ENCODE measurements at places on chromosomes 16 and 17.
A peak's percentile ranks its signal among the peaks of the same experiment; 100 is the strongest.

- DNase-seq, result no peak
Measured at GRCh38 chr17:57597531-57598453, 147.3 kb downstream of the CCDC182 start.

DNA sequence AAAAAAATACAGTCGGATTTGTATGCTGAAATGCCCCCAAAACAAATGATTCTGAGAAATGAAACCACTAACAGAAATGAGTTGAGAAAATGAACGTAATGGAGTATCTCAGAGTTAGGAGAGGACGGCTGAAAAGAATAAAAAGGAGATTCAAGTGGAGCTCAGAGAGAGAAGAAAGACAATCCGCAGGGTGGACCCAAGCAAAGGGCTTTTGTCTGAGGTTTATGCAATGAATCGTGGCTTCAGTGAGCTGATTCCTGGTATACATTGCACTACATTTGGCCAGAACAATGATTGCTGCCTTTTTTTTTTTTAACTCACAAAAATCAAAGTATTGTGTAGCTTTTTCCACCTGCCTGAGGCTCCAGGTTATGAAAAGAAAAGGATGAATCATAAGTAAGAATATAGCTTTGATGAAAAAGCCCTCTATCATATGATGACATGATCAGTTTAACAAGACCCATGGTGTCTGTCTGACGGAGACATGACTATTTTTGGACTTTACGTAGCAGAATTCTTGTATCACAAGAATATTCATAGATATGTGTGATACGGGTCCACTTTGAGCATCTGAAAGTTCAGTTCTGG is 4.4 kb upstream of the MED9 start:
- no peak for DNase-seq

DNA sequence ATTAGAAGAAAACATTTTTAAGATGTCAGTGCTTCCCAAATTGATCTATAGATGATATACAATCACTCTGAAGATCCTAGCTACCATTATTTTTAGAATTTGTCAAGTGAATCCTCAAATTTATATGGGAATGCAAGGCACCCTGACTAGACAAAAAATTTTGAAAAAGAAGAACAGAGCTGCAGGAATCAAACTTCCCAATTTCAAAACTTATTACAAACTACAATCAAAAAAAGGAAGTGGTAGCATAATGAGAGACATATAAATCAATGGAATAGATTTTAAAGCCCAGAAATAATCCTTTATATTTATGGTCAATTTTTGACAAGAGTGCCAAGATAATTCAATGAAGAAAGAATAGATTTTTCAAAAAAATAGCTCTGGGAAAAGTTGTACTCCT is 198.3 kb upstream of the KCNJ16 start:
- DNase-seq, result no peak

- no peak for DNase-seq
Measured at GRCh38 chr16:70715055-70715858, 29.4 kb upstream of the MTSS2 start.

GRCh38 chr16:1536601-1537000 is 3.1 kb downstream of the TMEM204 start:
- DNase-seq, result no peak

DNA sequence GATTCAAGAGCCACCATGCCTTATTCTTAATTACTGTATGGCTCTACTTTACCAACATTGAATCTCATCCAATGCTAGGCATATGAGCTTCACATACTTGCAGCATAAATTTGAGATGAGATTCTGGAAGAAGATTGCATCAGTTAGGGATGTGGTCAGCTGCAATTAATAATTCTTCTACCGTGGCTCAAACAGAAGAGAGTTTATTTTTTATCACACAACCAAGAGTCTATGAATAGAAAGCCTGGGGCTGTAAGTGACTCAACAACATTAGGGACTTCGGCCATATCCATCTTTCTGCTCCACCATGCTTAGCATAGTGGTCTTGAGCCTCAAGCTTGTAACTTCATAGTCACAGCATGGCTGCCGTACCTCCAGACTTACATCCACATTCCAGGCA is 179.4 kb upstream of the IRX6 start:
- no peak for DNase-seq

- no peak for DNase-seq
Measured at GRCh38 chr17:45172232-45172540, 10.5 kb downstream of the HEXIM2 start.

DNA sequence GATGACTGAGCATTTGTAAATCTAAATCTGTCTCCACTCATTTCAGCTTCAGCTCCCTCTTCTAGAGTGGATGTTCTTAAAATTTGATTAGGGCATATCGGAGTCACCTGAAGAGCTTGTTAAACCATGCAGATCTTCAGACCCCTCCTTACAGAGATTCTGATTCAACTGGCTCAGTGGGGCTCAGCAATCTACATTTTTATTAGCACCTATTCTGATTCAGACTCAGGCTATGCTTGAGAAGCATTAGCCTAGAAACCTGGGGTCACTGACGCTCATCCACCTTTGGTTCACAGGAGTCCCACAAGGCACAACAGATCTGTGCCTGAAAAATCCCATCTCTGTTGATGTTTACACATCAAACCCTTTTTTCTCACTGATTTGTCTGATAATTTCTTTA is 365.6 kb downstream of the GRIN2A start:
- DNase-seq, result no peak

- DNase-seq, result no peak
Measured at GRCh38 chr17:29255926-29256522, 9.4 kb downstream of the CRYBA1 start.

GRCh38 chr17:27324771-27325339 is 30.9 kb downstream of the WSB1 start:
- no peak for DNase-seq

- no peak for DNase-seq
Measured at GRCh38 chr17:19629449-19629848, 19.1 kb upstream of the ALDH3A2 start.

DNA sequence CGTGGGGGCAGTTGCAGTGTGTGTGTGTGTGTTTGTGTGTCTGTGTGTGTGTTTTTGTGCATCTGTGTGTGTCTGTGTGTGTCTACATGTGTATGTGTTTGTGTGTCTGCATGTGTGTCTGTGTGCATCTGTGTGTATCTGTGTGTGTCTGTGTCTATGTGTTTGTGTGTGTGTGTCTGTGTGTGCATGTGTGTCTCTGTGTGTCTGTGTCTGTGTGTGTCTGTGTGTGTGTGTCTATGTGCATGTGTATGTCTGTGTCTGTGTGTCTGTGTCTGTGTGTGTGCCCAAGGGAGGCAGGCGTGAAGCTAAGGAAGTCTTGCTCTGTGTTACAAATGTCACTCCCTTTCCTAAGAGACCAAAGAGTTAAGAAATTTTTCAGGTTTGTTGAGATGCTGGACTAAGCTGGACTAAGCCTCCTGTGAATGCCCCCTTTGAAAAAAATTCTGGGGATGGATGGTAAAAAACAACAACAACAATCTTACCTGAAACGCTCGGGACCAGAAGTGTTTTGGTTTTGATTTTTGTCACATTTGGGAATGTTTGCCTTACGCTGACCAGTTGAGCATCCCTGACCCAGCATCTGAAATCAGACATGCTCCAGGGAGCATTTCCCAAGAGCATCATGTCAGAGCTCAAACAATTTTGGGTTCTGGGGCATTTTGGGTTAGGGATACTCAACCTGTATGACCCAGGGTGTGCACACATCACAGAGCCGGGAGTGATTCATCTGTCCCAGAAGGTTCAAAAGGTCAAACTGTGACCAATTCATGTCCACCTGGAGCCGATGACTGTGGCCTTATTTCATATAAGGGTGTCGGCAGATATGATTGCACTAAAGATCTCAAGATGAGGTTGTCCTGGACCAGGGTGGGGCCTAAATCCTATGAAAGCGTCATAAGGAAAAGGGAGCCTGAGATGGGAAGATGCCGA is 48.6 kb upstream of the ZNF469 start:
- no peak for DNase-seq

GRCh38 chr17:55652114-55652823 is 70.4 kb downstream of the TMEM100 start:
- DNase-seq, result no peak

GRCh38 chr16:65279576-65279975 is 157.7 kb upstream of the CDH11 start:
- no peak for DNase-seq

DNA sequence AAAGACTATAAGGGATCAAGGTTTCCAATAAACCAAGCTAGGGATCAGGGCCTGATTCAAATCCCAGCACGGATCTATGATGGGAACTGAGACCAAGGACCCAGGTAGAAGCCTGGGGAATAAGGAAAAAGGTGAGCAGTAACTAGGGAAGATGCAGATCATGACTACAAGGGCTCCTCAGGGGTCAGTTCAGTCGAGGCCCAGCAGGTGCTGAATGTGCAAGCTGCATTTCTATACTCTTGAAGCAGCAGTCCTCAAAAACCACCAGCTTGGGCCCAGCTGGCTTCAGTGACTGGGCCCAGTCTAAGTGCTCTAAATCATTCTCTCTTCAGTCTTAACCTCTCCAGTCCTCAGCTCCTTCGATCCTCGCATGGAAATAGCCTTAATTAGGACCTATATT is 228.8 kb upstream of the AXIN2 start:
- DNase-seq, result no peak

- DNase-seq, result no peak
Measured at GRCh38 chr16:67429799-67430503, 970 bp upstream of the HSD11B2 start.

- DNase-seq, result no peak
Measured at GRCh38 chr16:30585022-30585399, 486 bp downstream of the ZNF785 start.

GRCh38 chr17:67747681-67748235 is 30.0 kb downstream of the NOL11 start:
- DNase-seq, result no peak

DNA sequence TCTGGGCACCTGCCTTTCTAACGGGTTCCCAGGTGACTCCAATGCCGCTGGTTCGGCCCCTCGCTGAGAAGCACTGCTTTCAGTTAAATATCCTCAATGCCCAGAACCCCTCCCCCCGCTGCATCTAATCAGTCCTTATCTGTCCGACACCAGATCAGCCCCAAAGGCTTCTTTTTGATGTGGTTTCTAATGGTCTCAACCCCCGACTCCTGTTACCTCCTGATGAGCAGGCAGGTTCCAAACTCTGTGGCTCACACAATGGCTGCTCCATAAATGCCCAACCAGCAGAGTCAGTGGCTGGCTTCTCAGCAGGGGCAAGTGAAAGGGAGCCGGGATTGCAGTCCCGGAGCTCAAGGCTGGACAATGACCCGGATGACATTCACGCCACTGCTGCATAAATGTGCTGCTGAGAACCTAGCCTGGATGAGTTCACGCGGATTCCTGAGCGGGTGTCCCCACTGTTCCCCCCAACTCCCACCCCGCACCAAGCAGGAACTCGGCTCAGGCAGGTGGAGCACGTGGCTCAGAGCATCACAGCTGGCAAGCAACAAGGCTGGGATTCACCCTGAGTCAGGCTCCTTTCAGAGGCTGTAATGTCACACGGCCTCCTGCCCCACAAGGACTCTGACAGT is 1.0 kb upstream of the SLC38A8 start:
- no peak for DNase-seq

DNA sequence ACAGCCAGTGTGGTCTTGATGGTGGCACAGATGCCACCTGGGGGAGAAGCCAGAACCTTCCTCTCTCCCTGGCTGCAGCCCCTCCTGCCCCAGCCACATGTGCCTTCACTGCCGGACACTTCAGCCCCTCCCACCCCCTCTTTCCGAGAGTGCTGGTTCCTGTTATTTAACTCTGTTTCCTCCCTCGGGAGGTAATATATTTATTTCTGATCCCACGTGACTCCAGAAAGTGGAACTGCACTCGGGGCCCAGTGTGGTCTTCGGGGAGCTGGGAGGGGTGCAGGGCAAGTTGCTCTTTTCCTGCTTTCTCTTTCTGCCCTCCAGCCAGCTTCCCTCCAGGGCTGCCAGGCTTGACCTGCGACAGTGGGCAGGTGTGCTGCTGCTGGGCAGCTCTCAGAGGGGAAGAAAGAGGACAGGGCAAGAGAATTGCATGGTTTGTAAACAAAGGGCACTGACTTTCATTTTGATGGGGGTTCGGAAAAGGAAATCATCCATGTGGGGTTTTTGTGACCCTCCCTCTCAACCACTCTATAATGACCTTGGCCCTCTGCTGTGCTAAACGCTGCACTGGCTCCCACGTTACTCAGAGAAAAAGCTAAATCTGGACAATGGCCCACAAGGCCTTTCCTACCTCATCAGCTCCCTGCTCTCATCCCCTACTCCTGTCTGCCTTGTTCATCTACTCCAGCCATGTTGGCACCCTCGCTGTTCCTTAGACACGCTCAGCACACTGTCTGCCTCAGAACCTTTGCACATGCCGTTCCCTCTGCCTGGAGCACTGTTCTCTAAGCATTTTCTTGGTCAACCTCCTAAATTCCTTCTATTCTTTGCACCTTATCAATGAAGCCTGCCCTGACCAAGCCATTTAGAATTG is 8.2 kb upstream of the CIITA start:
- DNase-seq, result peak; percentile 73

- no peak for DNase-seq
Measured at GRCh38 chr16:27417047-27417671, 15.2 kb downstream of the IL21R start.

- DNase-seq, result no peak
Measured at GRCh38 chr17:48468299-48468698, 38.3 kb upstream of the SKAP1 start.

DNA sequence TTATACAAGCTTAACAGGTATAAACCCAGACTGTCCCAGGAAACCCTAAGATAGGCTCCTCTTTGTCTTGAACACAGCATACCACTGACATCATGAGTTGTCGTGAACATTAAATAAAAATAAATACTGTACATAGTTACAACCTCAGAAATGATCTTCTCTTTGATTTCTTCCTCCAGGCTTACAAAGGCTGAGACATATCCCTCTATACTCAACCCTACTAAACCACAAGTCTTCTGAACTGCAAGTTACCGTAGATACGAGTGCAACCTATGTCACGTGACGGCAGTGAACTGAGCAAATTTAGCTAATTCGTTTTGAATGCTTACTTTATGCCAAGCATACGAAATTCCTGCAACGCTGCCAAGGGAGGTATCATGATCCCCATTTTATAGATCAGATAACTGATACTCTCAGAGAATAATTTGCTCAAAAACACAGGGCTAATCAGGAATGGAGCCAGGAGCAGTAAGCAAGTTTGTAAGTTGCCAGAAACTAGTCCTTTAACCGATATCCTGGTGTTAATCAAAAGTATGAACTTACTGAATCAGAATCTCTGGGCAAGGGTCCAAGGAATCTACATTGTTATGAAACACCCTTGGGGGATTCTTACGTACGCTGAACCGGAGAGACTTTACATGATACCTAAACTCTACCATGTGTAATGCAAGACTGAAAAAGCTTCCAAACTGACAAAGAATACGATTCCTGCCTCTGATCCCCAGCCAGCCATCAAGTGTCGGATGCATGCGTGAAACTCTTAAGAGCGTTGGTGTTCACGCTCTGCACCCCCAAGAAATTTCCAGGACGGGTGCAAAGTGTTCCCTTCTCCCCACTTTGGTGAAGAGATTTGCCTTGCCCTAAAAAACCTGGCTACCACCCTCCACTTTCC is 106.2 kb downstream of the XYLT1 start:
- peak; percentile 72 for DNase-seq

DNA sequence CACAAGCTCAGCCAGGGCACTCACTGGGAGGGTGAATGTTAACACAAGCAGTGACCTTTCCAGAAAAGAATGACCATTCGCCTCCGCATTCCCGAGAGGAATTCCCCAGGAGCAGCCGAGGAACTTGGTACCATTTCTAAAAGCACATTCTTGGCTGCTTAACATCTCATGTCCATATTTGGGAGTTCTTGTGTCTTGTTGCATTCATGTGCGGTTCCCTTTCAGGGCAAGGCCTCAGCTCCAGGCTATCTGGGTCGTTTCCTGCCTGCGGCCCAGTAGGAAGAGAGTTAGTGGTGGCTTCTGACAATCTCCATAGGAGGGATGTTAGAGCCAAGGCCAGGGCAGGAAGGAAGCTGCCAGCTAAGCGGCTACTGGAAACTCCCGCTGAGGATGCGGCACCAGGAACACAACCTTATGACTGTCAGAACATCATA is 27.8 kb upstream of the MEAK7 start:
- no peak for DNase-seq

Measured in CD4-positive, alpha-beta T cell treated with Interleukin-15 for 1 hour (primary cell).